ENCODE measurements at places on chromosomes 5 and 9.

GRCh38 chr5:132776131-132776937 lies 705 bp downstream of the SEPTIN8 start:
- no peak for DNase-seq

- DNase-seq = no peak
Observed at GRCh38 chr5:158175934-158176481, 317.1 kb upstream of the CLINT1 start.

DNA sequence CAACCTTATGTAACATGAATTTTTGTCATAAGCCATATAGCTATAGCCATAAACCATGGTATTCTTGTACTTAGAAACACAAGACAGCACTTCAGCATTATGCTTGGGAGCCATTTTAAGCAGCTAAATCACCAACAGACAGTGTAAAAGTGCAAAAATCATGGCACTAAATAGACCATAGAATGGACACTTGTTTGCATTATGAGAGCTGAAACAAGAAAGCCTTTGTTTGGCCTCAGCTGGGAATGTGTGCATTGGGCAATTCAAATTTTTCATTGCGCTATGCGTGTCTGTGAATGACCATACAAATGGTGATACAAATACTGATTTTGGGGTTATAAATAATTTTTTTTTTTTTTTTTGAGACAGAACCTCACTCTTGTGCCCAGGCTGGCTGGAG lies 23.7 kb downstream of the KDM4C start:
- DNase-seq = no peak

DNA sequence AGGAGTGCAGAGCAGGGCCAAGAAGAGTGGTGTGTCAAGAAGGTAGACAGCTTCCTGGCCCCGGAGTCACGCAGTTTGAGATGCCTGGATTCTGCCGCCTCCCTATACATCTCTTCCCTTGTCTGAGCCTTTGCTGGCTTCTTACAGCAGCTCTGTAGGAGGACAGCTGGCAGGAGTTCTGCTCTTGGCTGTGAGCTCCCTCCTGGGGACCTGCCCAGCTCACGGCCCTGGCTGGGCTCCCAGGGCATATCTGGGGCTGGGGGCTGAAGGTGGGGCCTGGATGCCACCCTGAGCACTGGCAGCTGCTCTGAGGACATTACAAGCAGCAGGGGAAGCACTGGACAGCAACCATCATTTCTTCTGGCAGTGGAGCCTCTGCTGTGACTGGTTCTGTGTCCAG lies 786 bp upstream of the TSSK1B start:
- DNase-seq = no peak

- peak; percentile 67 for DNase-seq
Observed at GRCh38 chr5:14675865-14676300, 11.4 kb downstream of the OTULIN start.
